ENCODE measurements at places on chromosomes 2 and 18.
A peak's percentile ranks its signal among the peaks of the same experiment; 100 is the strongest.

- DNase-seq: no peak
- H3K4me3 ChIP-seq: no peak overlapping the region
- no peak overlapping the region for H3K27ac ChIP-seq
- no peaks in the 10 kb centered on the region for H3K27me3 ChIP-seq
Measured at GRCh38 chr2:47307066-47307465, 95.9 kb upstream of the MSH2 start.

DNA sequence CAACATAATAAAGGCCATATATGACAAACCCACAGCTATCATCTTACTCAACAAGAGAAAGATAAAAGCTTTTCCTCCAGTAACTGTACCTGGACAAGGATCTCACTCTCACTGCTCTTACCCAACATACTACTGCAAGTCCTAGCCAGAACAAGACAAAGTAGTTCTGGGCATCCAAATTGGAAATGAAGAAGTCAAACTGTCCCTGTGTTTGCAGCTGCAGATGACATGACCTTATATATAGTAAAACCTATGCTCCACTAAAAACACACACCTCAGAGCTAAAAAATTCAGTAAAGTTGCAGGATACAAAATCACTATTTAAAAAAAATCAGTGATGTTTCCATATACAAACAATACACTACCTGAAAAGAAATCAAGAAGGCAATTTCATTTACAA is 32.2 kb downstream of the USP34 start:
- H3K36me3 ChIP-seq: no peaks in the 10 kb centered on the region
- H3K4me3 ChIP-seq: no peak overlapping the region
- no peak for DNase-seq
- no peak overlapping the region for H3K27ac ChIP-seq

- H3K27ac ChIP-seq: no peak overlapping the region
- no peaks in the 10 kb centered on the region for H3K27me3 ChIP-seq
- H3K4me3 ChIP-seq: no peak overlapping the region
- H3K4me1 ChIP-seq: no peaks in the 10 kb centered on the region
Measured at GRCh38 chr18:8741117-8741516, 35.8 kb downstream of the MTCL1 start.

GRCh38 chr2:29747786-29748470 is 173.5 kb downstream of the ALK start:
- no peaks in the 10 kb centered on the region for H3K27me3 ChIP-seq
- H3K27ac ChIP-seq: no peak overlapping the region
- no peaks in the 10 kb centered on the region for H3K36me3 ChIP-seq
- no peak overlapping the region for H3K4me3 ChIP-seq
- no peaks in the 10 kb centered on the region for H3K4me1 ChIP-seq

- H3K4me1 ChIP-seq: no peaks in the 10 kb centered on the region
- no peak for DNase-seq
- no peak overlapping the region for H3K27ac ChIP-seq
Measured at GRCh38 chr2:198441901-198442300, 637.5 kb downstream of the PLCL1 start.

GRCh38 chr2:26723991-26724750 is 31.6 kb downstream of the KCNK3 start:
- H3K4me1 ChIP-seq: peaks cover 16% of the 10 kb centered on the region
- no peaks in the 10 kb centered on the region for H3K27me3 ChIP-seq
- no peak overlapping the region for H3K27ac ChIP-seq
- no peak for DNase-seq
- no peaks in the 10 kb centered on the region for H3K36me3 ChIP-seq

DNA sequence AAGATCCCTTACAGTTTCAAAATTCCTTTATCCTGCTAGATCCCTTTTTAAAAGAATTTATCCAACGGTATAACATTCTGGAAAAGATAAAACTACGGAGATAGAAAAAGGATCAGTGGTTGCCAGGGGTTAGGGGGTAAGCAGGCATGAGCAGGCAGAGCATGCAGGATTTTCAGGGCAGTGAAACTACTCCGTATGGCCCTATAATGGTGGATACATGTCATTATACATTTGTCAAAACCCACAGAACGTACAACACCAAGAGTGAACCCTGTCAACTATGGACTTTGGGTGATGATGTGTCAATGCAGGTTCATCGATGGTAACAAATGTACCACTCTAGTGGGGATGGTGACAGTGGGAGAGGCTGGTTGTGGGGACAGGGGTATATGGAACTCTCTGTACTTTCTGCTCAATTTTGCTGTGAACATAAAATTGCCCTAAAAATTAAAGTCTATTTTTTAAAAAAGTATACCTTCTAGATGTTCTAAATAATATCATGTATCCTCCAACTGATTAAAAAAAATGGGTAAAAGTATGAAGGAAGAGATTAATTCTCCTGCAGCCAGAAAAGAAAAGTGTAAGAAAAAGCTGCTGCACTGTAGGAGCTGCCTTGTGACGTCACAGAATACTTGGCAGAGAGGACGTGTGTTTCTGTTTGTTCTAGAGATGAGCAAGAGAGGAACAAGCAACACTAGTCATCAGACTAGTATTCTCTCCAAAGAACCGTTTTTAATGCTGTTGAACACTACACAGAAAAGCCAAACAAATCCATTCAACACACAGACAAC is 23.6 kb downstream of the ANKRD44 start:
- no peak overlapping the region for H3K27ac ChIP-seq
- H3K36me3 ChIP-seq: no peaks in the 10 kb centered on the region
- H3K27me3 ChIP-seq: no peaks in the 10 kb centered on the region

- H3K4me1 ChIP-seq: no peaks in the 10 kb centered on the region
- DNase-seq: no peak
- H3K36me3 ChIP-seq: no peaks in the 10 kb centered on the region
- H3K4me3 ChIP-seq: no peak overlapping the region
Measured at GRCh38 chr2:199309973-199310372, 147.8 kb downstream of the SATB2 start.

DNA sequence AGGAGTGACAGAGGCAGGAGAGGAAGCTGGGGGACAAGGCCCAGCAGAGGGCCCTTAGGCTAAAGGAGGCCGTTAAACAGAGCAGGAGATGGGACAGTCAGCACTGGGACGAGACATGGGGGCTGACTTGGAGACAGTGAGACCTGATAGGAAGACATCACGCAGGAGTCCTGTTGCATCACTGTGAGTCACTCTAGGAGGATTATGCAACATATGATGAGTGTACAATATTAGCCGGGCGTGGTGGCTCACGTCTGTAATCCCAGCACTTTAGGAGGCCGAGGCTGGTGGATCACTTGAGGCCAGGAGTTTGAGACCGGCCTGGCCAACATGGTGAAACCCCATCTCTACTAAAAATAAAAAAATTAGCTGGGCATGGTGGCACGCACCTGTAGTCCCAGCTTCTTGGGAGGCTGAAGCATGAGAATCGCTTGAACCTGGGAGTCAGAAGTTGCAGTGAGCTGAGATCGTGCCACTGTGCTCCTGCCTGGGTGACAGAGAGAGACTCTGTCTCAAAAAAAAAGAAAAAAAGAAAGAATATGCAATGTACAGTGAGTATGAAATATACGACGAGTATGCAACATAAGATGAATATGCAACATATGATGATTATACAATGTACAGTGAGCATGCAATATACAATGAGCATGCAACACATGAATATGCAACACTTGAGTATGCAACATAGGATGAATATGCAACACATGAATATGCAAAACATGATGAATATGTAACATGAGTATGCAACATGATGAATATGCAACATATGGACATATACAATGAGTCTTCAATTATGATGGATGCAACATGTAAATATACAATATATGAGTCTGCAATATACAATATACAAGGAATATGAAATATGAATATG is 83.3 kb upstream of the ID2 start:
- H3K36me3 ChIP-seq: no peaks in the 10 kb centered on the region
- H3K27ac ChIP-seq: no peak overlapping the region
- no peak for DNase-seq
- H3K27me3 ChIP-seq: no peaks in the 10 kb centered on the region

DNA sequence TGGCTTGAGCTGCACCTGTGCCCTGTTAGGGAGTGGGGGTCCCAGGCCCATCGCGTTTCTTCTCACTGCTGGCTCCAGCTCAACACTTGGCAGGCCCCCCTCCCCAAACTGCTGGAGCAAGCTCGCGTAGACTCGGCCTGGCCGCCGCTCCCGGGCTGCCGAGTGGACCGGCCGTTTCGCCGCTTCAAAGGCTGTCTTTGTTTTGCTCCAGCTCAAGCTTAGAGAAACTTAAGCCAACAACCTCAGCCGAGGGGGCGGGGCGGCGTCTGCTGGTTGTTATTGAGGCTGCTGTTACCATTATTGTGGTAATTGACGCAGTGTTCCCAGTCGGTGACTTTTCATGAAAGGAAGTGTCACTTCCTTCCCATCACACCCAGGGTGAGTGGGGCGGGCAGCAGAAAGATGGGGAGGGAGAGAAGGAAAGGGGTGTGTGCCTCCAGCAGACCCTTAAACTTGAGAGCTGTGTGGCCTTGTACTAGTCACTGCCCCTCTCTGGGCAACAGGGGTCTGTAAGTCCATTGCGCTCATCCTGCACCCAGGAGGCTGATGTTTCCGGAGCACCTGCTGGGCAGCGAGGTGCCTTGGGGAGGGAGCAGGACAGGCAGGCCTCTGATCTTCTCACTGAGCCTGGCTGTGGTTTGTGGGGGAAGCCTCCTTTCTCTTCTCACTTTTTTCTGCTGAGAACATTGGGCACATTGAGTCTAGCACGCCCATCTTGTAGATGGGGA is 2.1 kb downstream of the ARID5A start:
- DNase-seq: peak; percentile 88
- H3K27me3 ChIP-seq: peaks cover 30% of the 10 kb centered on the region
- peak overlapping the region; percentile 49 for H3K4me3 ChIP-seq
- no peaks in the 10 kb centered on the region for H3K36me3 ChIP-seq
- no peak overlapping the region for H3K27ac ChIP-seq

DNA sequence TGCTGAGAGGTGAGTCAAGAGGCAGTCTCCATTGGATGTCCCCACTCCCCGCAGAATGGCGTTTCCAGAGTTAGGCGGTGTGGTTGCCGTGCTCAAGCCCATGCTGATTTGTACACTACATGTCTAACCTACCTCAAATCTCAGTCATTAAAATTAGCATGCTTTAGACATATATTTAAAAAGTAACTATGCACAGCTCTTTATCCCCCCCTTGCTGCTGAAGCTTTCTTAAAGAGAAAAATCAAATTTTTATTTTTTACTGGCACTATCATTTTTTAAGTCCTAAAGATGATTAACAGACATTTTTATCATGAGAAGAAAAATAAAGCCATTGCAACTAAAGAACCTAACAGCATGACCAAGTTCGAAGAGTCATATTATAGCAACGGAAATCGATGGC is 42.9 kb downstream of the BOLA3 start:
- no peaks in the 10 kb centered on the region for H3K27me3 ChIP-seq
- peaks cover 13% of the 10 kb centered on the region for H3K4me1 ChIP-seq
- H3K27ac ChIP-seq: no peak overlapping the region
- H3K4me3 ChIP-seq: no peak overlapping the region
- no peak for DNase-seq
- peaks cover 12% of the 10 kb centered on the region for H3K36me3 ChIP-seq

- H3K27me3 ChIP-seq: no peaks in the 10 kb centered on the region
- H3K36me3 ChIP-seq: no peaks in the 10 kb centered on the region
- DNase-seq: no peak
- peaks cover 19% of the 10 kb centered on the region for H3K4me1 ChIP-seq
Measured at GRCh38 chr2:112850588-112850987, 14.0 kb upstream of the IL1B start.

DNA sequence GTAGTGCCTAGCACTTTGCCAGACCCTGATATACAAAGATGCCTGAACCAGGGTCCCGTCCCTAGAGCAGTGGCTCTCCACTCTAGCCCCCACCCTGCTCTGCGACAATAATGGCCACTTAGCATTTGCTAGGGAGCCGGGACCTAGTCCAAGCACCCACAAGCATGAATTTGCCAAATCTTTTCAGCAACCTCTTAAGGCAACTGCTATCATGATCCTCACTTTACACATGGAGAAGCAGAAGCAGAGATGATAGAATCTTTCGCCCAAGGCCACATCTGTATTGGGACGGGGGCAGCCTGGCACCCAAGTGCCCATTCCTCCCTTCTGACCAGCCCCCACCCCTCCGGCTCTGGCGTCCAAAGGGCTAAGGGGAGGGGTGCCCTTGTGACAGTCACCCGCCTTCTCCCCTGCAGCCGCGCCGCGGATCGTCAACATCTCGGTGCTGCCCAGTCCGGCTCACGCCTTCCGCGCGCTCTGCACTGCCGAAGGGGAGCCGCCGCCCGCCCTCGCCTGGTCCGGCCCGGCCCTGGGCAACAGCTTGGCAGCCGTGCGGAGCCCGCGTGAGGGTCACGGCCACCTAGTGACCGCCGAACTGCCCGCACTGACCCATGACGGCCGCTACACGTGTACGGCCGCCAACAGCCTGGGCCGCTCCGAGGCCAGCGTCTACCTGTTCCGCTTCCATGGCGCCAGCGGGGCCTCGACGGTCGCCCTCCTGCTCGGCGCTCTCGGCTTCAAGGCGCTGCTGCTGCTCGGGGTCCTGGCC is 13.0 kb downstream of the SIGLEC15 start:
- no peaks in the 10 kb centered on the region for H3K36me3 ChIP-seq
- H3K27ac ChIP-seq: no peak overlapping the region
- DNase-seq: no peak
- H3K27me3 ChIP-seq: peaks cover 24% of the 10 kb centered on the region

DNA sequence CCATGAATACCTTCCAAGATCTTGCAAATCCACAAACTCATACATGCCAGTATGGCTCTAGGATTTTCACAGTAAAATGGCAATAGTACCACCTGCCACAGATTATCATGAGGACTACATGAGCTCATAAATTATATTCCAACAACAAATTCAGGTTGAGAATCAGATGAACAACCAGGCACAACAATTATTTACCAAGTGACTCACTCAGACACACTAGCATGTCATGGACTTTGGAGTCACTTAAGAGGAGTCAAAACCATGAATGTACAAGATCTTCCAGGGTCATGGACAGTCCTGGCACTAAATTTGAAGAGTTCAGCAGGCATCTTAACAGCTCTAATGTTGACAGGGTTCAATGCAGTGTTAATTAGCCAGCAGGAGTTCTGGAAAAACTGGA is 34.4 kb upstream of the BZW1 start:
- DNase-seq: no peak
- H3K27ac ChIP-seq: no peak overlapping the region
- no peaks in the 10 kb centered on the region for H3K36me3 ChIP-seq
- no peak overlapping the region for H3K4me3 ChIP-seq

- H3K4me1 ChIP-seq: peaks cover 24% of the 10 kb centered on the region
- H3K36me3 ChIP-seq: no peaks in the 10 kb centered on the region
- no peaks in the 10 kb centered on the region for H3K27me3 ChIP-seq
- no peak overlapping the region for H3K4me3 ChIP-seq
Measured at GRCh38 chr18:58579561-58580047, 49.3 kb downstream of the ALPK2 start.

GRCh38 chr2:213995400-213996105 is 415.3 kb upstream of the VWC2L start:
- no peaks in the 10 kb centered on the region for H3K36me3 ChIP-seq
- H3K4me1 ChIP-seq: no peaks in the 10 kb centered on the region
- H3K27ac ChIP-seq: no peak overlapping the region
- no peaks in the 10 kb centered on the region for H3K27me3 ChIP-seq
- no peak overlapping the region for H3K4me3 ChIP-seq

GRCh38 chr2:230908595-230909191 is 16.3 kb downstream of the GPR55 start:
- H3K4me1 ChIP-seq: peaks cover 11% of the 10 kb centered on the region
- H3K4me3 ChIP-seq: no peak overlapping the region
- H3K27ac ChIP-seq: no peak overlapping the region
- peaks cover 11% of the 10 kb centered on the region for H3K27me3 ChIP-seq

GRCh38 chr2:7673853-7674252 is 756.6 kb downstream of the RNF144A start:
- DNase-seq: no peak
- no peaks in the 10 kb centered on the region for H3K27me3 ChIP-seq
- H3K36me3 ChIP-seq: no peaks in the 10 kb centered on the region
- no peak overlapping the region for H3K4me3 ChIP-seq
